IPS-NIHi11 (cell line): ENCODE measurements at places on chromosomes 4 and X.

- DNase-seq, result no peak
These were observed 623.5 kb upstream of the GNPDA2 start for GRCh38 chr4:45349859-45350258.

- no peak for DNase-seq
These were observed 6.5 kb downstream of the SHOX start for GRCh38 chrX:636981-637659.

- DNase-seq, result no peak
These were observed 15.4 kb downstream of the HMGB2 start for GRCh38 chr4:173318648-173319211.

DNA sequence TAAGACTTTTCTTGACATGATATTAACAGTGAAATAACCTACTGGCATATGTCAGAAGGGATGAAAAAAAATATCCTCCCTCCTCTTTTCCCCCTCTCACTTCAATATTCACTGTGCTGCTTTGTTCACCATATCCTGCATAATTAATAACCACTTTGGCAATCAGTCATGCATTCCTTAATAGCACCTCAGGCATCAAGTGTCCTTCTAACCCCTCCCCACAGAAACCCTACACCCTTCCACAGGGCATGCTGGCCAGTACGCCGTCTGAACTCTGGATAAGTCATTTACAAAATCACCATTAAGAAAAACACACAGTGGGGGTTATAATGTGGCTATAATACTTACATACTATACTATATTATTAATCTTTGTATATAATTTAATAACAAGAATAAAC, 165.9 kb downstream of the PDGFC start:
- peak; percentile 34 for DNase-seq

DNA sequence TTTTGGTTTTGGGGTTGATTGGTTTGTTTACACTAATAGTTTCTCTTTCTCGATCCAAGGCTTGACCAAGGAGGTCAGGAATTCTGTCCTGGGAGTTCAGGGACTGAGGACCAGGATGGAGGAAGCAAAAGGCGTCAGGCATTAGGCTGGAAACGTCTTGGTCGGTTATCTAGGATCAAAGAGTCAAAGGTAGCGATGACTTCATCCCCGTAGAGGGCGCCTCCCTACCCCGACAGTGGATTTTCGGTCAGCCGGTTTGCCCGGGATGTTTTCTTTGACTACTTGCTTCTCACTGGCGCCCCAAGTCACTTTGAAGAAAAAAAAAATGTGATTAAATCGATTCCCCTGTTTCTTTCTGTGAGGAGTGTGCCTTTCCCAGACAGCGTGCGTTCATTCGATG, 980 bp upstream of the FHDC1 start:
- DNase-seq, result peak; percentile 62

DNA sequence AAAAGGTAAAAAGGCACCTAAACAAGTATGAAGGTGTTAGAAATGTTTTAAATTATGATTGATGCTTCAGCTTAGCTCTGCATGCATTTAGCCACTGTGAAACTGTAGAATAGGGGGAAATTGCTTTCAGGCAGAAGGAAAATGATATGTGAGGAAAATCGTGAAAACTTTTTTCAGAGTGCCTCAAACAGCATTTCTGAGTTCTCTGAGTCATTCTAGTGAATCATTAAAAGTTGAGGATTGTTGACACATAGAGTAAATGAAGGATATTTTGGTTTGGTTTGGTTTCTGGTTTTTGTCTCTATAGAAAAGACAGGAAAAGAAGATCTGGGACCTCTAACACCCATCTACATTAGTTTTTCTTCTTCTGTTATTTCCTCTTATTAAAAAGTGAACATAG, 332.5 kb upstream of the TRAM1L1 start:
- no peak for DNase-seq

- peak; percentile 26 for DNase-seq
These were observed 6.9 kb upstream of the CLOCK start for GRCh38 chr4:55553441-55554201.

GRCh38 chr4:153291562-153291961, 52.9 kb upstream of the MND1 start:
- DNase-seq, result no peak

DNA sequence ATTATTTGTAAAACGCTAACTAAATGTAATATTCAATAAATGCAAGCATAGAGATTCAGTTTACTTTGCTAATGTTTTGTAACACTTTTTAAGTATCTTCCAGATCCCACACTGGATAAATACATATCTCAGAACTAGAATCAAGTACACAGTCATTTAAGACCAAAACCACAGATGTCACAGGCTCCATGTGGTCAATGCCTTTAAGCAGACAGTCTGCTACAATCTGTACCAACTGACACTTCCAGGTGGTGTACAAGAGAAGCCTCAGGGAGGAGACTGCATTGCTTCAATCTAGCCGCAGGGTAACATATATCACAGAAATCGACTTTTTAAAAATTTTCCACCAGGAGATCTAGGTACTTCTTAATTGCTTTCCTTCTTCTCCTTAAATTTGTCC, 229.6 kb upstream of the DIAPH2 start:
- DNase-seq, result no peak

DNA sequence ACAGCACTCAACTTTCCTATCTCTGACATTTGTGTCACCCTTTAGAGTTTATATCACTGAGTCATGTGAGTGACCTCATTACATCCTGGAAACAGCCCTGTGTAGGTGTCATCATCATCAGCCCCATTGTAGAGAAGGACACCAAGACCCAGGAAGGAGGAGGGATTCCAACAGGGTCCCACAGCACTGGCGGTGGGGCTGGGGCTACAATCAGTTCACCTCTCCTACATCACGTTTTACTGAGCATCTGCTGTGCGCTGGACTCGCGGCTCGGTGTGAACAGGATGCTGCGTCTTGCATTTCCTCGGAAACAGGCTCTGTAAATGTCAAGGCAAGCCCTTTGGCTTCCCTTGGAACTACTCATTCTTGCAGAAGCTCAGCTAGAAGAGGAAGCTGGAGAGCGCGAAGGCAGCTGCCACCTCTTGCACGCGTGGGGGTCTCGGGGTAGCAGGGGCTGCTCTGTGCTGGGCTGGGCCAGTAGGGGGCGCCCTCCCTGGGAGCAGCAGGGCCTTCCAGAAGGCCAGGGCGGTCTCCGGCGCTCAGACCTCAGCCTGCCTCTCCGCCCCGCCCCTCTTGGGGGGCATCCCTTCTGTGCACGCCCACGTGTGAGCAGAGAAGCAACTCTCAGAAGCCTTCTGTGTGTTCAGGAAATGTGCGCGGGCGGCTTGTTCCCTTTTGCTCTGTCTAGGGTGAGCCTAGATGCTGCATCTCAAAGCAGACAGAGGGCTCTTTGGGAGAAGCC, 29.0 kb downstream of the REELD1 start:
- peak; percentile 86 for DNase-seq

GRCh38 chr4:32775049-32775448, 2054.9 kb downstream of the PCDH7 start:
- peak; percentile 31 for DNase-seq

- no peak for DNase-seq
These were observed 40.5 kb downstream of the RBPJ start for GRCh38 chr4:26361297-26361696.

- DNase-seq, result peak; percentile 63
These were observed 458 bp downstream of the GRIPAP1 start for GRCh38 chrX:49001521-49002090.

DNA sequence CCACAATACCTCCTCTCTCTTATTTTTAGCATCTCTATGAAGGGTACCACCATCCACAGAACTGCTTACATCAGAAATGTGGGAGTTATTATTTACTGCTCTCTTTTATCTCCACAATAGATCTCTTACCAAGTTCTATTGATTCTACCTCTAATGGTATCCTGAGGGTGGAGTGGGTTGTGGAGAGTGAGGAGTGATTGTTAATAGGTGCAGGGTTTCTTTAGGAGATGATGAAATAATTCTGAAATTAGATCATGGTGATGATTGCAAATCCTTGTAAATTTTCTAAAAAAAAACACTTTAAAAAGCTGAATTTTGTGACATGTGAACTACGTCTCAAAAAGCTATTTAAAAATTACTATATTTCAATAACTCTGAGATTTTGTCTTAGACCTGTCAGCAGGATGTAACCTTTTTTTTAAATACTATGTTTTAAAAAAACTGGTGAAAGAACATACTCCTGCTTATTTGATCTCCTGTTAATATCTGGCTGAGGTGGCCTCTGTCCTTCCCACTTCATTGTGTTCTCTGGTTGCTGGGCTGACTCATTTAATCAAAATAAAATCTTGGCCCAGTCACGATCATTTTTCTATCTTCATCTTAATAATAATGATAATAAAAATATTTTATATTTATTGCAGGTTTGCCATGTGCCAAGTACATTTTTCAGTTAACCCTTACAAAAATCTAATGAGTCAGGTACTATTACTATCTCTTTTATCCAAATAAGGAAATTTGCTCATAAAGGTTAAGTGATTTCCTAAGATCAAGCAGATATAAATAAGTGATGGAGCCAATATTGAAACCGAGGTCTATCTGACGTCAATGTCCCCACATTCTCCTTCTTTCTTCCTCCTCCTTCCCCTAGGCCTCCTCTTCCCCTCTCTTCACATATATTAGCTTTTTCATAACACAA, 73.5 kb downstream of the GLUD2 start:
- no peak for DNase-seq

- DNase-seq, result peak; percentile 31
These were observed 85.9 kb downstream of the OTC start for GRCh38 chrX:38438321-38438720.

- DNase-seq, result no peak
These were observed 12.3 kb upstream of the UBA1 start for GRCh38 chrX:47181301-47181700.

DNA sequence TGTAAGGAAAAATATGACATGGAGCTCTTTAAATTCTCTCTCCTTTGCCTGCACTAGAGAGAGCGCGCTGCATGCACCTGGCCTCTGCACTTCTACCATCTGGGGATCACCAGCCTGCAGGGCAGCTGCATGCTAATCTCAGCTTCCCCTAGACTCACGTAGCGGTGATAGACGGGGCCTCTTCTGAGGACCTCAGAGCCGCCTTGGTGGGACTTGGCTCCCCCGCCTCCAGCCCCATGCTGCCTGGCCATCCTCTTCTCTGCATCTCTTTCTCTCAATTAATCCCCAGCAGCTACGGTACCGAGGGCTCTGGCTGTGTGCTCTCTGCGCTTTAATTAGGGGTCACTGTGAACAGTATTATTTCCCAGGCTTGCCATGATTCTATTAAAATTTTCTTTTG, 52.8 kb upstream of the PSAPL1 start:
- no peak for DNase-seq

- no peak for DNase-seq
These were observed 33.5 kb downstream of the SCD5 start for GRCh38 chr4:82765134-82765533.

DNA sequence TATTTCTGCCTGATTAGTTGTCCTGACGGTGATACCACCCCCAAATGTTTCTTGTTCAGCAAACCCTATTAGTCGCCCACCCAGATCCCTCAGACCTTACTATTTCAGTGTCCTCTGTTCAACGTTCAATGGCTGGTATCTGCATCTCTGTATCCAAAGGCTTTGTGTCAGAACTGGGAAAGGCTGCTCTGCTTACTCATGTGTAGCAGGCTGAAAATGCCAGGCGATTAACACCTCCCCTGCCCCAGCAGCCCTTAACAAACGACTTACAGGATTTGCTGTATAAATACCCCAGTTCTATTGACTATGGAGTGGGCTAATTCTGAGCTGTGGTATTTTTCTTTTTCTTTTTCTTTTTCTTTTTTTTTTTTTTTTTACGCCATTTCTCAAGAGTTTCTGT, 415.0 kb downstream of the ZNF674 start:
- no peak for DNase-seq

GRCh38 chrX:63761639-63762038, 23.4 kb downstream of the ARHGEF9 start:
- no peak for DNase-seq

DNA sequence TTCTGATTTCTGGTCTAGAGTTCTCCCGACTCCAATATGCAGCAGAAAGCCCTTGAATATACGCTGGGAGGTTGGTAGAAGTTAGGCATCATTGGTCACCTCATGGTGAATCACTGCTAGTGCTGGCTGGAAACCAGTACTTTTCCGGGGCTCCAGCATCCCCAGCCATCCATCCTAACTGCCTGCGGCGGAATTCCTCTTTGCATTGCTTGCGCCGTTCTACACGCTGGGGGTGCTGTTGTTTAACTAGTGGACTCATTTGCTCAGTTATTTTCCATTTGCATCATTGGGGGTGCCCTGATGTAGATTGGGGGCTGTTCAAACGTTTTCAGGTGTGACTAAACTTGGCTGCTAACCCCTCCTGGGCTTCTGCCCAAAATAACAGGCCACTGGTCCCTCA, 23.3 kb upstream of the GPR50 start:
- DNase-seq, result peak; percentile 45

DNA sequence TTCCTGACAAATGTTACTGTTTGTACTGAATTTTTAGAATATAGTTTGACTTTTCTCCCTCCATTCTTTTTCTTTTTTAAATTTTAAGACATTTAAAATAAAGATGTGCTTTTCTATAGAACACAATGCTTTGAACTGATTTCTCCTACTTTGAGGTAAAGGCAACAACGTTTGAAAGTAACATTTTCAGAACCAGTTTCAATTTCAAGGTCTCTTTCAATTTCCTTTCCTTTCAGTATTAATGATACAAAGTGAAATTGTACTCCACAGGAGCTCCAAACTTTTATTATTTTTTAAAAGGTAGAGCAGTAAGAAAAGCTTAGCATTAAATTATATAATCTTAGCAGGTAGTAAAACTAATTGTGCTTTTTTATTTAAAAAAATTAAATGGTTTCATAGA, 54.9 kb downstream of the NDST4 start:
- DNase-seq, result no peak
